ENCODE measurements at places on chromosomes 16 and 17. TPM values are rescaled to one million over a fixed set of nuclear protein-coding genes. Genes with fewer than 3 reads are reported as not detected.

NECAB2 gene
- total RNA-seq: not detected

- no peak overlapping the region for H3K4me3 ChIP-seq
- H3K27ac ChIP-seq: no peak overlapping the region
- H3K4me1 ChIP-seq: no peaks in the 10 kb centered on the region
- H3K27me3 ChIP-seq: no peaks in the 10 kb centered on the region
- H3K36me3 ChIP-seq: peaks cover 13% of the 10 kb centered on the region
Measured at GRCh38 chr16:15689290-15689689, 39.2 kb downstream of the NDE1 start.

DNAAF8 gene
- 0.49 TPM for total RNA-seq

TBC1D26 gene
- not detected for total RNA-seq

- no peaks in the 10 kb centered on the region for H3K27me3 ChIP-seq
- peak overlapping the region; percentile 83 for H3K27ac ChIP-seq
- peak; percentile 93 for DNase-seq
- no peak overlapping the region for H3K4me3 ChIP-seq
- H3K36me3 ChIP-seq: no peaks in the 10 kb centered on the region
Measured at GRCh38 chr17:27245230-27245696, 48.7 kb upstream of the WSB1 start.

- no peak overlapping the region for H3K4me3 ChIP-seq
- no peak overlapping the region for H3K27ac ChIP-seq
- H3K27me3 ChIP-seq: no peaks in the 10 kb centered on the region
- H3K4me1 ChIP-seq: no peaks in the 10 kb centered on the region
- DNase-seq: no peak
Measured at GRCh38 chr16:47643323-47644000, 182.3 kb downstream of the PHKB start.

ACE gene
- total RNA-seq: 1.8 TPM

ADAM11 gene
- total RNA-seq: 3.3 TPM

SCGB1C2 gene
- total RNA-seq: not detected

DNA sequence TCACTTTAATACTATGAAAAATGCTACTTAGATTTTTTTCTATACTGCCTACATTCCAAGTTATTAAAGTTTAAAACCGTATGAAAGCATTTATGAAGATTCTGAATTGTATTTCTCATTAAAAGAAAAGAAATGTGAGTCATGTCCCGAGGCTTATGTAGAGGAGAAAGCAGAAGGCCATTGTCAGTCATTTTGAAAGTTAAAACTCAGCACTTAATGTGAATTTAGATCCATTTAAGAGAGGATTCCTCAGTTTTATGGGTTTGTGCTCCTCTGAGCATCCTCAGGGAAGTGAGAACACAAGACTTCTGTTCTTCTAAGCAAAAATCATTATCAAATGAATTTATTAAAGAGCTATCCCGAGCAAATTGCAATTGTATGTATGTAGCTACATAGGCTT, 11.8 kb downstream of the C17orf75 start:
- no peak overlapping the region for H3K4me3 ChIP-seq
- H3K27ac ChIP-seq: no peak overlapping the region
- no peaks in the 10 kb centered on the region for H3K27me3 ChIP-seq
- H3K36me3 ChIP-seq: peaks cover 11% of the 10 kb centered on the region

ABCC11 gene
- 0.14 TPM for total RNA-seq

DNA sequence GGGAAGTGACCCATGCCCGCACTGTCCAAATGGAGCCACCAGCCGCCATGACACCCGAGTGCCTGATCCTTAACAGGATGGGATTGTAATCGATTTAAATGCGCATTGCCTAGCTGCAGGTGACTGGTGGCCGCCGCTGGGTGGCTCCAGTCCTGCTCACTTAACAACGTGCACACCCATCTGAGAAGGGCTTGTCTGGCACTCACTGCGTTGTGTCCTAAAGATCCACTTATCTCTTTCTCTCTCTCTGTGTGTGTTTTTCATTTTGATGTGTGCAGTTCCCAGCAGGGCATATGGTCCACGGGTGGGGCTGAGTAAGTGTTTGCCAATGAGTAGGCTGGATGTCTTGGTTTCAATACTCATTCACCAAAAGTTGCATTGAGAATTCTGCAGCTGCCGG, 80.6 kb downstream of the IRF8 start:
- no peak for DNase-seq
- H3K27ac ChIP-seq: no peak overlapping the region
- no peaks in the 10 kb centered on the region for H3K36me3 ChIP-seq
- peaks cover 38% of the 10 kb centered on the region for H3K27me3 ChIP-seq
- H3K4me1 ChIP-seq: no peaks in the 10 kb centered on the region

CCDC102A gene
- total RNA-seq: 20.5 TPM

GRCh38 chr16:87297918-87298631, 19.1 kb downstream of the C16orf95 start:
- H3K36me3 ChIP-seq: no peaks in the 10 kb centered on the region
- no peak overlapping the region for H3K4me3 ChIP-seq
- H3K27ac ChIP-seq: no peak overlapping the region
- no peaks in the 10 kb centered on the region for H3K4me1 ChIP-seq
- DNase-seq: no peak

NKD1 gene
- total RNA-seq: 11.1 TPM

DNA sequence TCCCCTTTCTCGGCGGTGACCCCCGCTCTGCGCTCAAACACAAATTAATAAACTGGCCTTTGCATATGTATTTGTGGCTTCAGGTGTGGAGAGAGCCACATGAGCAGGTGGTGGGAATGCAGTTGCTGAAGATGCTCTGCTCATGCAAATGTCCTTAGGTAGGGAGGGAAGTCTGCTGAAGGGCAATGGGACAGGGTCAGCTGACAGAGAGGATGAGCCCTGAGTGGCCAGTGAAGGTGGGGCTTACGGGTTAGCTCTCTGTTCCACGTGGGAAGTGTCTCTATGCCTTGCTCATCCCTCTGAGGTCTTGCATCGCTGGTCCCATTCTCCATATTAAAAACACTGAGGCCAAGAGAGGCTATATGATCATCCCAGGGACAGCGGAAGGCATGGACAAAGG, 74.2 kb upstream of the CCL1 start:
- no peak overlapping the region for H3K4me3 ChIP-seq
- DNase-seq: no peak

DNA sequence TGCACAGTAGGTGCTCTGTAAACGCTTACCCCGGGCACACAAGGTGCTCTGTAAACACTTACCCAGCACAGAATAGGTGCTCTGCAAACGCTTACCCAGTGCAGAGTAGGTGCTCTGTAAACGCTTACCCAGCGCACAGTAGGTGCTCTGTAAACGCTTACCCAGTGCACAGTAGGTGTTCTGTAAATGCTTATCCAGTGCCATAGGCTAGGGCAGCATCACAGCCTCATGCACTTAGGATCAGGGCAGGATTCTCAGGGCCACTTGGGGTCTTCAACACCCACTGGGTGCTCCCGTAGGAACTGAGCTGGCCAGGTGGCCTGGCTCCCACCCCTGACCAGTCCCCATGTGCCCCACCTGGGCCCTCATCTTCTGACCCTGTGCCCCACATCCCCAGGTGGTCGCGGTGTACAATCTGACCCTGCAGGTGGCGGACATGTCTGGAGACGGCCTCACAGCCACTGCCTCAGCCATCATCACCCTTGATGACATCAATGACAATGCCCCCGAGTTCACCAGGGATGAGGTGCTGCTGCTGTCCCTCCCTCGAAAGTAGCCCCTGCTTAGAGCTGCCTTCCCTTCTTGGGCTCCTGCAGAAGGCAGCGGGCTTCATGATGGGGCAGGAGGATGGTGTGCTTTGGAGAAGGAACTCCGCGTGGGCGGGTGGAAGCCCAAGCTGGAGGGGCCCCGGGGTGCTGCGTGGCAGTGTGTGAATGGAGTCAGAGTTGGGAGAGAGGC, 13.1 kb downstream of the SLC22A31 start:
- DNase-seq: no peak
- H3K36me3 ChIP-seq: no peaks in the 10 kb centered on the region
- H3K27ac ChIP-seq: no peak overlapping the region
- H3K4me3 ChIP-seq: no peak overlapping the region

BAHCC1 gene
- 8.0 TPM for total RNA-seq

GRCh38 chr17:80949451-80950421, 41.9 kb upstream of the CHMP6 start:
- H3K27ac ChIP-seq: peak overlapping the region; percentile 67
- H3K36me3 ChIP-seq: peaks cover 4% of the 10 kb centered on the region

TEX19 gene
- not detected for total RNA-seq

ANKRD40 gene
- 62.6 TPM for total RNA-seq

DNA sequence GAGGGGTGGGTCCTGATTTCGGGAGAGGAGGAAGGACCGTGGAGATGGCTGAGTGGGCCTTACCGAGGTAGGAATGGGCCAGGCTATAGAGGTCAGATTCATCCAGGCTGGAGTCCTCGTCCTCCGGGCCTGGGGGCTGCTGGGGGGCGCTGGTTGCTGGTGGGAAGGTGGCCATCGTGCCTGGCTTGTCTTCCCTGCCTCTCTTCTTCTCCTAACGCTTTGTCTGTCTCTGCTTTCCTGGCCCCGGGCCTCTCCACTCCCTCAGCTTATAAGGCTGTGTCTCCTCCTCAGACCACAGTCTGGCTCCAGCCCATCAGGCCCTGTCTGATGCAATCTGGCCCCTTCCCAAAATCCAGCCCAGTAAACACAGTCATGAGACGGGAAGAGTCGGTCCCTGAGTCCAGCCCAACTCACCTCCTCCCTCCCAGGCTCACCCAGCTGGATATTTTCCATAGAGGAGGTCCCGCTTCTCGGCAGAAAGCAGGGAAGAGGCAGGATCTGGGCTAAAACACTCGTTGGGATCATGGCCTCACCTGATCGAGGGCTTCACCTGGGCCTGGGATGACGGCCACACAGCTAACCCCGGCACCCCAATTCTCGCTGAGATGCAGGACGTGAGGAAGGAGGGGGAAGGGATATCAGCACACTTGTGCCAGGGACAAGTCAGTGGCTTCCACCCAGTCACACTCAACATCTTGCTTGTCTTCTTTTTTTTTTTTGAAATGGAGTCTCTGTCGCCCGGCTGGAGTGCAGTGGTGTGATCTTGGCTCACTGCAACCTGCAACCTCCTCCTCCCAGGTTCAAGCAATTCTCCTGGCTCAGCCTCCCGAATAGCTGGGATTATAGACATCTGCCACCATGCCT, at the start of gene NUPR1:
TSS of gene NUPR1 (minus strand) at position 242 of the 864 bp plus-strand sequence. CDS start at position 175, 67 bp downstream.
- peak within 1 kb of the TSS; percentile 55 for H3K4me3 ChIP-seq
- H3K27me3 ChIP-seq: no peaks in the 10 kb centered on the region
- peak within 1 kb of the TSS; percentile 91 for H3K27ac ChIP-seq
- peaks cover 26% of the 10 kb centered on the region for H3K4me1 ChIP-seq
- peak; percentile 100 for DNase-seq

EFCAB5 gene
- total RNA-seq: 0.14 TPM

RAMP2 gene
- total RNA-seq: 20.0 TPM

PPL gene
- total RNA-seq: 42.9 TPM

DNA sequence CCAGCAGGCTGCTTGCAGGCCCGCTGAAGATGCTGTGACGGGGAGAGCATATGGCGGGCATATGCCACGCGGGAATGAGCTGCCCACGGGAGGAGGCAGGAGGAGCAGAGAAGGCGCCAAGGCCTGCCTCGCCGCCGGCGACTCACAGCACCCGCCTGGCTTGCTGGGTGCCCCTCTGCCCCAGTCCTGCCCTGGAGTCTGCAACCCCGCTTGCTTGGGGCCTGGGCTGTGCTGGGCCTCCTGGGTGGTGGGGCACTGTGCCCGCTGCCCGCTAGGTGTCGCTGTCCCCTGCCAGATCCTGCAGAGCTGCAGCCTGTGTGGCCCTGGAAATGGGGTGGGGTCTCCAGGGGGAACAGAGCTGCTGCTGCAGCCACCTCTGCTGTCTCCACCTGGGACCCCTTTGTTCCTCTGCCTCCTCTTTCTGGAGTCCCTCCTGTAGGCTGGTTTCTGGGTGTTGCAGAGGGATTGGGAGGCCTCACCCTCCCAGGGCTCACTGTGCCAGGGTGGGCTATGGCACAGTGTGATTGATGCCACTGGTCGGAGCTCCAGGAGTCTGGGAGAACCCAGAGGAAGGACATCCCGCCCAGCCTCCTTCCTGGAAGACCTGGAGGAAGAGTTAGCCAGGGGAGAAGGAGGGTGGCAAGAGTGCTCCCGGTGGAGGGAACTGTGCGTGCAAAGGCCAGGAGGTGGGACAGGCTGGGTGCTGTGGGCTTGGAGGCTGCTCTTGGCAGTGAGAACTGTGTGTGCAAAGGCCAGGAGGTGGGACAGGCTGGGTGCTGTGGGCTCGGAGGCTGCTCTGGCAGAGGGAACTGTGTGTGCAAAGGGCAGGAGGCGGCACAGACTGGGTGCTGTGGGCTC, 141.0 kb upstream of the CIBAR2 start:
- DNase-seq: peak; percentile 78
- no peak overlapping the region for H3K4me3 ChIP-seq
- no peaks in the 10 kb centered on the region for H3K4me1 ChIP-seq
- no peaks in the 10 kb centered on the region for H3K27me3 ChIP-seq
- no peaks in the 10 kb centered on the region for H3K36me3 ChIP-seq

SEZ6L2 gene
- 1.8 TPM for total RNA-seq

- H3K4me1 ChIP-seq: peaks cover 86% of the 10 kb centered on the region
- H3K36me3 ChIP-seq: no peaks in the 10 kb centered on the region
- H3K27me3 ChIP-seq: no peaks in the 10 kb centered on the region
- H3K27ac ChIP-seq: no peak overlapping the region
Measured at GRCh38 chr17:78719630-78720298, 62.3 kb downstream of the CYTH1 start.

DNA sequence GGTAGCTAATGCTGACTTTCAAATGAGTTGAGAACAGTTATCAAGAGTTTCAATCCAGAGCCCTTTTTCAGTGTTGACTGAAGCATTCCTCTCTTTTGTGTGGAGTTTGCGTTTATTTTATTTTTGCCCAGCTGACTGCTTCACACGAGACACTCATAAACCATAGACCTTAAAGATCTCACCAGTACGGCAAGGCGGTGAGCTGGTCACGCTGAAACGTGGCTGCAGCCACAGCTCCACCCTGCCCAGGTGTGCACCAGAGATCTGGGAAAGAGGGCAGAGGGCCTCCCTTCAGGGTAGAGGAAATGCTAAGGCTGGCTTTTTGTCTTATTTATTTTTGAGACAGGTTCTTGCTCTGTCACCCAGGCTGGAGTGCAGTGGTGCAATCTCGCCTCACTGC, 112.2 kb downstream of the AATF start:
- peaks cover 20% of the 10 kb centered on the region for H3K36me3 ChIP-seq
- H3K4me3 ChIP-seq: no peak overlapping the region
- H3K4me1 ChIP-seq: no peaks in the 10 kb centered on the region
- no peak overlapping the region for H3K27ac ChIP-seq

TP53TG3 gene
- total RNA-seq: not detected

- no peaks in the 10 kb centered on the region for H3K4me1 ChIP-seq
- no peaks in the 10 kb centered on the region for H3K36me3 ChIP-seq
- peak; percentile 17 for DNase-seq
Measured at GRCh38 chr16:55077266-55077665, 146.6 kb downstream of the IRX5 start.

GRCh38 chr16:24645739-24646645, 83.5 kb upstream of the TNRC6A start:
- peak overlapping the region; percentile 58 for H3K27ac ChIP-seq
- H3K4me1 ChIP-seq: peaks cover 9% of the 10 kb centered on the region
- no peaks in the 10 kb centered on the region for H3K27me3 ChIP-seq
- H3K4me3 ChIP-seq: no peak overlapping the region
- DNase-seq: peak; percentile 67

TPSG1 gene
- not detected for total RNA-seq

- no peak for DNase-seq
- no peak overlapping the region for H3K4me3 ChIP-seq
- H3K4me1 ChIP-seq: no peaks in the 10 kb centered on the region
- H3K36me3 ChIP-seq: no peaks in the 10 kb centered on the region
- no peaks in the 10 kb centered on the region for H3K27me3 ChIP-seq
Measured at GRCh38 chr16:12517310-12517694, 286.4 kb downstream of the CPPED1 start.

All from sigmoid colon (tissue), 7 donors.